Activated gamma-delta T cell treated with anti-CD3 and anti-CD28 coated beads, Interleukin-2, amount 50 U/mL, for 16 hours (primary cell): ENCODE measurements at places on chromosomes 1 and 21.

GRCh38 chr1:229664133-229664689, 38.2 kb downstream of the URB2 start:
- peak; percentile 71 for DNase-seq

- DNase-seq: no peak
Measured at GRCh38 chr1:228648647-228649383, 86.5 kb upstream of the RHOU start.

DNA sequence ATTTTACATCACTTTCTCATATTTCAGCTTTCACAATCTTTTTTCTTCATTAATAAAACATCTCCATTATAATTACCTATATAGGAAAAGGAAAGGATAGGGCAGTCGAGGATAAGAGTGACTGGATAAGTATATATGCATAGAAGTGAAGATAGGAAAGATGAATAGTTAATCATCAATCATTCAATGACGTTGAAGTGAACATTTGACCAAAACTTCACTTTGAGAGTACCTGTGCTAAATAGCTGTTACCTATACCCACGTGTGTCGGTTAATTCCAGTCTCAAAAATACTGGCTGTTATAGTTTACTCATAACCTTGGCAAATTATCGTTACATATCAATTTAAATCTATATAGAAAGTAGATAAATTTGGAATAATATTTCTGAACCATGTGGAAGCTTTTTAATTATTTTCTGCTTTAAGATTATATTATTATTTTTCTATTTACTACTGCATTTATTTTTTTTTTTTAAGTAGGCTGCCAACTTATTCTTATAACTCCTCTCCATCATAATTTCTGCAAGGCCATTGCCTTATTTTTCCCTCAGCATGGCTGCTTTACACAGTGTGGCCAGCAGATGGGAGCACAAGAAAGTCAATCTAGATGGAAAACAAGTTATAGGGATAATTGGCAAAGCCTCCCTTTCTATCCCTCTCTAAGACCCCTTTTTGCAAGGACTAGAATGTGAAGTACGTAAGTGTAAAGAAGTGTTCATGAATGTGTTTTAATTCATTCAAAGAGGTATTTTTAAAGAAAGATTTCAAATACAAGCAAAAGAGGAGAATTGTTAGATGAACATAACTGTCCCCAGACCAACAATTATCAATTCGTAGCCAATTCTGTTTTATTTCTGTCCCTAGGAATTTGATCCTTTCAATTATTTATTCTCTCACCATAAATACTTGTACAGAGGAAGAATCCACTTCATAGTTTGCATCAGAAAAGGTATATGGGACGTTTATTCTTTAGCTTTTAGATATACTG, 290.4 kb downstream of the KCNT2 start:
- no peak for DNase-seq

GRCh38 chr1:31505911-31506497, 70.3 kb upstream of the TINAGL1 start:
- DNase-seq: no peak

GRCh38 chr21:27372381-27372780, 405.5 kb upstream of the ADAMTS5 start:
- DNase-seq: no peak

DNA sequence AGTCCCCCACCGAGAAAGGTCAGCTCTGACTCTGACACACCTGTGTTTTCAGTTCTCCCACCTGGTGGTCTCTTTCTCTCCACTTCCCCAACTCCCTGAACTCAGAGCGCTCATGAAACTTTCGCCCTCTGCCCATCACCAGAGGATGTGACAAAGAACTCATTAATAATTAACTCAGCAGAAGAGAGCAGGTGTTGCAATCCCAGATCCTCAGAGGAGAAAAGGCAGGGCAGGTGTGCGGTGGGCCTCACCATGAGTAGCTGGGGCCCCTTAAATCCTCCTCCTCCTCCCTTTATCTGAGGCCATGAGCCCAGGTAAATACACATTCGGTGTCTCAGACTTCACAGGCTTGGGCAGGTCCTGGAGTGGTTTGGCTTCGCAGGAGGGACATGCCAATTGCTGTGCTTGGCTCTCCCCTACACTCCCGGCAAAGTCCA, 1.7 kb upstream of the LAMB3 start:
- no peak for DNase-seq
